ENCODE measurements at places on chromosomes 1 and 21. TPM values are rescaled to one million over a fixed set of nuclear protein-coding genes. Genes with fewer than 3 reads are reported as not detected.

MMEL1 gene
- total RNA-seq, result not detected

COL11A1 gene
- total RNA-seq, result 261 TPM

SLC9C2 gene
- total RNA-seq, result not detected

SYT2 gene
- not detected for total RNA-seq

CD1E gene
- total RNA-seq, result not detected

RPE65 gene
- total RNA-seq, result not detected

C4BPA gene
- total RNA-seq, result not detected

PRDM16 gene
- total RNA-seq, result not detected

GRIK3 gene
- total RNA-seq, result not detected

GLIS1 gene
- total RNA-seq, result 1.9 TPM

SLAMF9 gene
- 0.51 TPM for total RNA-seq

All from HFFc6 (cell line).